Stimulated activated CD4-positive, alpha-beta T cell treated with anti-CD3 and anti-CD28 coated beads, Interleukin-15, amount 100 ng/mL, for 48 hours (primary cell): ENCODE measurements at places on chromosomes 6 and 20.

- DNase-seq: no peak
Observed at GRCh38 chr6:9623985-9624384, 790.9 kb downstream of the TFAP2A start.

- DNase-seq: no peak
Observed at GRCh38 chr6:13065581-13065980, 262.8 kb downstream of the TBC1D7 start.

- DNase-seq: no peak
Observed at GRCh38 chr6:101444717-101445116, 51.2 kb downstream of the GRIK2 start.

GRCh38 chr6:136959471-136959891, 37.4 kb downstream of the SLC35D3 start:
- no peak for DNase-seq

DNA sequence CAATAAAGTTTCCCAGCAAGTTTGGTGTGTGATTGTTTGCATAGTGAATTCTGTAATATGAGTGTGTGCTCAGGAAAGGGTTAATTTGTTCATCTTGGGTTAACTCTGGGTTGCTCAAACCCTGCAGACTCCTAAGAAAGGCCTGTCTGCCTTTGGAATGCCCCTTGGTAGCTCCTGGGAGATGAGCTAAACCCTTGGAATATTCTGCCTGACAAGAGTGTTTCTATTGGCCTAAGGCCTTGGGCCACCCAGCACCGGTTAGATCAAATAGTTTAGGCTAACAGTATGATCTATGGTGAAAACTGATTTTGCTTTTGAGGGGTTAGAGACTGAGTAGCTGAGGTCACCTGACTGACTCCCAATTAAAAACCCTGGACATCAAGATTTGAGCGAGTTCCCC, 248.3 kb downstream of the GRM1 start:
- no peak for DNase-seq

DNA sequence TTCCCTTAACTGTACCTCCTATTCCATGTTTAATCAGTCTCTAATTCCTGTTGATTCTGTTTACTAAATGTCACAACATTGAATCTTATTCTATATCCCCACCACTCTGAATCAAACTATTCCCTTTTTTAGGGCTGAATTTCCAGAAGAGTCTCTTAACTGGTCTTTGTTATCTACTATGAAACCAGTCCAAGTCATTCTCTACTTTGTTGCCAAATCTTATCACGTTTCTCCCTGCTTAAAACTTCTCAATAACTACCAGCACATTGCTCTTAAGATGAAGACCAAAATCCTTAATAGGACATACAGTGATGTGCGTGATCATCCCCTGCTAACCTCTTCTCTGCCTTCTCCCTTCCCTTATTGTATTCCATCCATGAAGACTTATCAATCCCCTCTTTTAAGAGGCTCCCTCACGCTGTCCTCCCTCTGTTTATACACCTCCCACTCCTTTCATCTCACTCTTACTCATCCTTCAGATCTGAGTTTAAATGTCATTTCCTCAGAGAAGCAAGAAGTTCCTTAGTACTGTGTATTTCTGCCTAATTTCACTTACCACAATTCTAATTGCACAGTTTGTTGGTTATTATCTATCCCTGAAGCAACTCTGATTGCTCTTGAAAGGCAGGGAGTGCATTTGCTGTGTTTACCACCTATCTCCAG, 143.0 kb upstream of the AHI1 start:
- DNase-seq: no peak

DNA sequence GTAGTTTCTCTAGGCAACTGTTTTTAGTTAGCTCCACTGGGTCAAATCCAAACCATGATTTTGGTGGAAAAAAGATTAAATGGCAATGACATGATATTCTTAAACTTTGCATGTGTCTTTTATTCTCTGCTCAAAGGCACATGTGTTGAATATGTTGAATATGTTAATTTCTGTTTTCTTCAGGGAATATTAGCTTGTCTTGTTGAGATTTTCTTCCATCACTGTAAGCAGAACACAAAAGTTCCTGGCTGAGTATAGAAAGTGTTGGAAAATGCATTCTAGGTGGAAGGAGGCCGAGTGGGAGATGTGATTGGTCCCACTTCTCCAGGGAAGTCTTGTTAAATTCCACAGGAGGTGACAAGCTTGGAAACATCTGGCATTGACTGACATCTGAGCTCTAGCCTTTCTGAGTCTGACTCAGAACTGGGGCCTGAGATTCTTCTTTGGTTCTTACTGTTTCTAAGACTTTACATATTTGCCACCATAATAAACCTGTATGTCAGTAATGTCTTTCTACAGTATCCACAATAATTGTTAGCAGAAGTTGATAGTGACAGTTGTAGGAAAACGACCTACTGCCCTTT, 81.1 kb downstream of the LAMA4 start:
- DNase-seq: no peak

GRCh38 chr20:58926802-58927489, 54.1 kb upstream of the NELFCD start:
- DNase-seq: no peak

GRCh38 chr6:12233693-12234571, 56.2 kb upstream of the EDN1 start:
- DNase-seq: peak; percentile 29

GRCh38 chr6:71209206-71209605, 79.4 kb upstream of the OGFRL1 start:
- no peak for DNase-seq

- DNase-seq: no peak
Observed at GRCh38 chr6:97203343-97203742, 79.7 kb downstream of the MMS22L start.

DNA sequence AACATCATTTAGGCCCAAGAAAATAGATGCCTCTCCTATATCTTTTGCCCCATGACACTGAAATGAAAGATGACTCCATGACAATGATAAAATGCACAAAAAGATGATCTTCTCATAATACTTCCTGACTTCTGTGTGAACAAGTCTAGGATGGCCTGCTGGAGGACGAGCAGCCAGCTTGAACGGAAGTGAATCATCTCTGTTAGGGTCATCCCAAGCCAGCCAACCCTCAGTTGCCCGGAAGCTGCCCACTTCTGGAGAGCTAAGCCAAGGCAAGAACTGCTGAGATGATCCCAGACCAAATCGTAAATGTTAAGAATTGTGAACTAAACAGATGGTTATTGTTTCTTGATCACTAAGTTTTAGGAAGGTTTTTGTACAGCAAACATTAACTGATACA, 249.7 kb upstream of the HS3ST5 start:
- no peak for DNase-seq

DNA sequence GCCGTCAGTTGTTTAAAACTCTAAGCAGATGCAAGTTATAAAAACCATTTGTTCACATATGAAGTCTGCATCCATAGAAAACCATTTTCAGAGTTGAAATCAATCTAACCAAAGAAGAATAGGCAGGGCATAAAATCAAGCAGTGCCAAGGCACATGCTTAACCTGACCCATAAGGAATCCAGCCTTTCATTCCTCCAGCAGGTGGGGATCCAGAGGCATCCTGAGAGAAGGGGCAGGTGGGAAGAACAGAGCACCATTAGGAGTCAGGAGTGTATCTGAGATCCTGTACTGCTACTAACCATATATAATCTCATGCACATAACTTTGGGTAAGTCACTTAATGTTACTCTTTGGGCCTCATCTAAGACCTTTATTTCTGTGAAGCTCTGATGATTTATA, 29.4 kb upstream of the FOXO3 start:
- no peak for DNase-seq

DNA sequence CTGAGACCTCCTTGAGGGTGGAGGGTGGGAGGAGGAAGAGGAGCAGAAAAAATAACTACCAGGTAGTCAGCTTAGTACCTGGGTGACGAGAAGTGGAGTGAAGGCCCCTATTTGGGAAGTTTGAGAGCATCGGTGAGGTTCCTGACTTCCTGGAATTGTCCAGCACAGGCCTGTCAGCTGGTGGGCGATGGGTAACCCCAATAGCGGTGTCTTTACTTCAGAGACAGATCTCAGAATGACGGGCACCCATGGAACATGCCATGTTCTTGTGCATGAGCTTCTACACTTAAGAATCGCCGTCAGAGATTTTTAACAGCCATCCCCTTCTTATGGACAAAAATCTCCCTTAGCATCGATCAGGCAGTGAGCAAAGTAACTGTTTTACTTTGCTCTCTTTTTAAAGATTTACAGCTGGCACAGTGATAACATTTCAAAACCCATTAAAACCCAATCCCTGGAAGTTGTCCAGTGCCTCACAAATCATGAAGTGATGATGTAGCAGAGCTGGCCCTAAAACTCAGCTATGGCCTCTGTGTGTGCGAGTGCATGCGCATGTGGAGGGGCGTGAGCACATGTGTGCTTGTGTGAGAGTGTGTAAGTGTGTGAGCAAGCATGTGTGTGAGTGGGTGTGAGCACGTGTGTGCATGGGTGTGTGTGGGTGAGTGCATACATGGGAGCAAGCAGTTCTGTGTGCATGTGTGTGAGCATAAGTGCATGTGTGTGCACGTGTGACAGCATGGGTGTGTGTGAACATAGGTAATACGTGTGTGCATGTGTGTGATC, 85.2 kb downstream of the DLL1 start:
- no peak for DNase-seq

- DNase-seq: no peak
Observed at GRCh38 chr6:37558168-37558567, 58.5 kb upstream of the CCDC167 start.

GRCh38 chr20:45581702-45582101, 2.6 kb upstream of the WFDC8 start:
- no peak for DNase-seq

DNA sequence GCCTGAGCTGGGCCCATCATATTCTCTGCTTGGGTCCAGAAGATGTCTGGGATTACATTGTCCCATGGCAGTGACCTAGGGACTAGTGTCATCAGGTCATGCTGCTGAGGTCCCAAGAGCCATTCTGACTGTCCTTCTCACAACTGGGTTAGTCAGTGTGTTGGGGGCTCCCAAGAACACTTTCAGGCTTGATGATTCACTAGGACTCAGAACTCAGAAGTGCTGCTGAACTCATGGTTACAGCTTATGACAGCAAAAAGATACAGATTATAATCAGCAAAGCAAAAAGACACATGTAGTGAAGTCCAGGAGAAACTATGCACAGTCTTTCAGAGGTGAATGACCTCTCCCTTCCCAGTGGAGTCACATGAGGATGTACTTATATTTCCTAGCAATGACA, 107.8 kb downstream of the SYNE1 start:
- no peak for DNase-seq

DNA sequence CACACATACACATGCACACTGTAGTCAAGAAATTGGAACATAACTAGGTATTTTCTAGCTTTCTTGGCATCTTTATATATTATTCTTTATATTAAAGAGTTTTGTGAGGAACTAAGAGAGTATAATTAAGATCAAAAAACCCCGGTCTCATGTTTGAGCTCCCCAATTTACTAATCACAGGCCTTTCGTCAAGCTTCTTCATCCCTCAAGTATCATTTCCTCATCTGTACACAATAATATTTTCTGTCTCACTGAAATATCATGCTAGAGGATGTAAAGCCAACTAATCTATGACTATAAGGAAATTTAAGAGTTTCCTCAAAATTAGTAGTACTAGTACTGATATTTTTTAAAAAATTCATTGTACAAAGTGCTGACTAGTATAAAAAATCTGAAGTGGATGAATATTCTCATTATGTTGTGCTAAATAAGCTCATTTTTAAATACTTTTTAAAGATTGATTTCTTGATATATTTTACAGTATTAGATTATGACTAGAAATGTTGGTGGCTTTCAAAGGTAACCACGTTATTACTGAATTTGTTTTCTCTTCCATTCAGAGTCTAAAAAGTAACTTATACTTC, 28.0 kb downstream of the PEX3 start:
- DNase-seq: no peak

DNA sequence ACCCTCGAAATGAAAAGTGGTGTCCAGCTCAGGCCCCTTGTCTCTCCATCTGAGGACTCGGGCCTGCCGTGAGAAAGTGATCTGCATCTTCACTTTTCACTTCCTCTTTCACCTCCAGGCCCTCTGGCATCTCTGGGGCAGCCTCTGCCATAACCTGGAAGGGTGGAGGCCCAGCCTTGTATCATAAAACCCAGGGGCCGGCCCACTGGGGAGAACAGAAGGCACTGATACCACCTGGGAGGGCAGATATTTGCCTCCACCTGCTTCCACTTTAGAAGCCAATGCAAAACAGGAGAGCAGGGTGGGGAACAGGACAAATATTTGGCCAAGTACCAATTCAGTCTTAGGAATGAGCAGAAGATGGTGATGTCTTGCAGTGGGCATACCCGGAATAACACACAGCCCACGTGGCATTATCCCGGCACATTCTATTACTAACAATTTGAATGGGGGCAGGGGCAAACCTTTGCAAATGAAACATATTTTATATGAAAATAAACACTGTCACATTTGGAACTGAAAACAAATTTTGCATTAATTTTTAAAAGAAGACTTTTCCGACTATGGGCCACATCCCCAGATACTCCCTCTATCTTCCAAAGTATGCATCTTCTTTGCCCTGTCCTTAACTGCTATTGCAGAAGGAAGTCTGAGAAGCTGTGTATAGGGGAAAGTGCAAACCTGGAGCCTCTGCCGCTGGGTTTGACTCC, 69.2 kb upstream of the TBC1D7 start:
- no peak for DNase-seq

GRCh38 chr6:33714385-33715040, 3.0 kb upstream of the UQCC2 start:
- no peak for DNase-seq

- DNase-seq: no peak
Observed at GRCh38 chr6:132218059-132218696, 183.1 kb downstream of the MOXD1 start.

DNA sequence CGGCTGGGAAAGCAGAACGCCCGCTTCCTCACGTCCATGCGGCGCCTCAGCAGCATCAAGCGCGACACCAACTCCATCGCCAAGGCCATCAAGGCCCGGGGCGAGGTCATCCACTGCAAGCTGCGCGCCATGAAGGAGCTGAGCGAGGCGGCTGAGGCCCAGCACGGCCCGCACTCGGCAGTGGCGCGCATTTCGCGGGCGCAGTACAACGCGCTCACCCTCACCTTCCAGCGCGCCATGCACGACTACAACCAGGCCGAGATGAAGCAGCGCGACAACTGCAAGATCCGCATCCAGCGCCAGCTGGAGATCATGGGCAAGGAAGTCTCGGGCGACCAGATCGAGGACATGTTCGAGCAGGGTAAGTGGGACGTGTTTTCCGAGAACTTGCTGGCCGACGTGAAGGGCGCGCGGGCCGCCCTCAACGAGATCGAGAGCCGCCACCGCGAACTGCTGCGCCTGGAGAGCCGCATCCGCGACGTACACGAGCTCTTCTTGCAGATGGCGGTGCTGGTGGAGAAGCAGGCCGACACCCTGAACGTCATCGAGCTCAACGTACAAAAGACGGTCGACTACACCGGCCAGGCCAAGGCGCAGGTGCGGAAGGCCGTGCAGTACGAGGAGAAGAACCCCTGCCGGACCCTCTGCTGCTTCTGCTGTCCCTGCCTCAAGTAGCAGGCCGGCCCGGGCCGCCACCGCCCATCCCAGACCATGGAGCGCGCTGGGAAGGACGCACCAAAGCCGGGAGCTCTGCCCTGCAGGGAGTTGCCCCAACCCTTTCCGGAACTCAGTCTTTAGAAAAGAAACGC, 36.7 kb downstream of the STX11 start:
- no peak for DNase-seq
